T follicular helper cell (primary cell): ENCODE measurements at places on chromosomes 2 and 18.

DNA sequence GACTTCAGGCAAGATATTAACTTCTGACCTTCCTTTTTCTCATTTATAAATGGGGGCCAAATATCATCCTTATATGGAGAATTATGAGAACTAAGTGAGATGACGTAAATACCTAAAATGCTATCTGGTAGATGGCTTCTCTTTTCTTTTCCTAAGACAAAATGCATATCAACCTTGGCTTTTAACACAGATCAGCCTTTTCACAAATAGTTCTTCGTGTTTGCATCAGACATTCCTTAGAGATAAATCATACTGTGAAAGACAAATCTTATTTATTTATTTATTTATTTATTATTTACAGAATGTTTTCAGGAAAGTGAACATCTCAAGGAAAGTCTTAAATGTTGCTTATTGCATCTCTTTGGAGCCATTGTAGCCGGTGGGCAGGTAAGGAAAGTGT lies 62.8 kb downstream of the NBEAL1 start:
- DNase-seq, result no peak

DNA sequence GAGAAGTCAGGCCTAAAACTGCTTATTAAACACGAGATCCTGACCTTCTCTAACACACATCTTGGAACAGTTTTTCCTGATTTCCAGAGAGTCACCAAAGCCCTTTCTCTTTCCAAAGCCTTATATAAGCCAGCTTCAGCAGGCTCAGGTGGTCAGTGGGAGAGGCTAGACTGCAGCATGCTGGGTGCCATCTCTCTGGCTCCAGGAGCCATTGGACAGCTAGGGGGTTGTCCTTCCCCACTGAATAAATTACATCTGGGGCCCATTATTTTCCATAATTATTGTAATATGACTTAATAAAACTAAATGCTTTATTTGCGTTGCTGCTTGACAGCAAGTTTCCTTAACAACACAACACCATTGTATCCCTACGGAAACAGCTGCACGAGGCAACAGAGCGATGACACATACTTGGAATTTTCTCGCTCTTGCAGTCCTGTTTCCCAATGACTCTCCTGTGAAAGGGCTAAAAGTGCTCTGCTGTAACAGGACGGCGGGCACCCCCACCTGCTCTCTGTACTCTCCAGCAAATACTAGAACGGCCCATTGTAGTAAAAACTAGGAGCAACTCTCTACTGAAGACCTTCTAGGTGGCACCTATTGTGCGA lies 160.6 kb downstream of the RNF144A start:
- no peak for DNase-seq

GRCh38 chr2:231932711-231932970 lies 6.4 kb upstream of the NPPC start:
- no peak for DNase-seq

- no peak for DNase-seq
Measured at GRCh38 chr2:116979916-116980764, 834.4 kb upstream of the DDX18 start.

DNA sequence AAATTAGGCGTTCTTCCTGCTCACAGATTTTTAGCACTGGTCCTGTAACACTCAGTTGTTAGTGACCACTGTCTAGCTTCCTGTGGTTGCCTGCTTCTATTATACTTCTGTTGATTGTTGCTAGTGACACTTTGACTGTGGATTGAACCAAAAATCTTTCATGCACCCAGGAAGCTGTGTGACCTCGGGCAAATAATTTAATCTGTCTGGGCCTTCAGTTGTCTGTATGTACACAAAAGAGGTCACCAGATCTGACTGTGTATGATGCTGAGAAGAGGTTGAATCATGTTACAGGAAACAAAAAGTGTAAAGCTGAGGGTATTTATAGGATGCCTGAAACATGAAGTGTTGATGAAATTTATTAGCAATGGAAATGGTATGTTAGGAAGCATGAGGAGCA lies 12.7 kb downstream of the ICOS start:
- DNase-seq, result no peak

- no peak for DNase-seq
Measured at GRCh38 chr2:11220445-11220844, 65.2 kb downstream of the SLC66A3 start.

DNA sequence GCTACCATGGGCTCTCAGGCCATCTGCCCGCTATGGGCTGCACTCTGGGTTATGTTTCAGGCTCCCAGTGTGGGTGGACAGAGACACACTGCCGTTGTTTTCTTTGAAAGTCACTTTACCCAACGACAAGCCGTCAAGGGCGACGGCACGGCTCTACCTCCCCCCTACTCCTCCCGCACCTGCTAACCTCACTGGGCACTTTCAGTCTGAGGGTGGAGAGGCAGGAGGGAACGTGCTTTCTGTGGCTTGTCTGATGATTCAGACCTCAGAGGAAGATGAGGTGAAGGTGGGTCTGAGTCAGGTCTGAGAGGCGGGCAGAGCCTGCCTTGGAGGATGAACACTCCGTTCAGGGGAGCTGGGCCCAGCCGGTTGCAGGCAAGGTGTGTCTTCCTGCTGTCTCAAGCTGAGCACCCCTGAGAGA lies 147.6 kb upstream of the HDAC4 start:
- no peak for DNase-seq
